Occipital lobe (tissue), 3 donors: ENCODE measurements at places on chromosomes 7 and 10. TPM values are rescaled to one million over a fixed set of nuclear protein-coding genes. Genes with fewer than 3 reads are reported as not detected.

- DNase-seq: no peak
Observed at GRCh38 chr10:128877141-128877540, 589.9 kb upstream of the MGMT start.

- DNase-seq: no peak
Observed at GRCh38 chr7:44046321-44047061, 2.0 kb downstream of the DBNL start.

DNA sequence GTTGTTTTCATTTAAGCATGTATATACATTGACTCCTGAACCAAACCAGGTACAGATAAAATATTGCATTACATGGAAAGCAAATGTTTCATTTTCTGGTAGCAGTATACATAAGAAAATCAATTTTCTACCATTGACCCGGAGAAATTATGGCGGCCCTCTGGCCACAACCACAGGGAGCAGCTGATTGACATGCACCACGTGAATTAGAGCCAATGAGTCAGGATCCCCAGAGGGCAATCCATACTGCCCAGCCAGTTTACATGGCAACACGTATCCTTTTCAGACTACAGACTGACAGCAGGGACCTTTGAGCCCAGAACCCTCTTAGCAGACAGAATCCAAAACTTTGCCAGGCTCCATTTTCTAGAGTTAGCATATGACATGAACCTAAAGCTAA is 272.2 kb upstream of the NEBL start:
- DNase-seq: no peak

- DNase-seq: no peak
Observed at GRCh38 chr10:34792881-34793280, 22.2 kb downstream of the PARD3 start.

AGR2 gene
- 1.7 TPM for total RNA-seq

HOXA4 gene
- total RNA-seq: not detected

GRCh38 chr10:60369547-60369930 is 20.1 kb downstream of the ANK3 start:
- no peak for DNase-seq

TET1 gene
- total RNA-seq: 33.5 TPM

CPA4 gene
- 0.78 TPM for total RNA-seq
